Activated CD4-positive, alpha-beta T cell treated with anti-CD3 and anti-CD28 coated beads for 48 hours (primary cell): ENCODE measurements at places on chromosomes 3 and 15.

GRCh38 chr3:160163229-160163878, 61.9 kb upstream of the C3orf80 start:
- DNase-seq: no peak

GRCh38 chr3:159791336-159791735, 197.3 kb upstream of the IL12A start:
- DNase-seq: no peak

DNA sequence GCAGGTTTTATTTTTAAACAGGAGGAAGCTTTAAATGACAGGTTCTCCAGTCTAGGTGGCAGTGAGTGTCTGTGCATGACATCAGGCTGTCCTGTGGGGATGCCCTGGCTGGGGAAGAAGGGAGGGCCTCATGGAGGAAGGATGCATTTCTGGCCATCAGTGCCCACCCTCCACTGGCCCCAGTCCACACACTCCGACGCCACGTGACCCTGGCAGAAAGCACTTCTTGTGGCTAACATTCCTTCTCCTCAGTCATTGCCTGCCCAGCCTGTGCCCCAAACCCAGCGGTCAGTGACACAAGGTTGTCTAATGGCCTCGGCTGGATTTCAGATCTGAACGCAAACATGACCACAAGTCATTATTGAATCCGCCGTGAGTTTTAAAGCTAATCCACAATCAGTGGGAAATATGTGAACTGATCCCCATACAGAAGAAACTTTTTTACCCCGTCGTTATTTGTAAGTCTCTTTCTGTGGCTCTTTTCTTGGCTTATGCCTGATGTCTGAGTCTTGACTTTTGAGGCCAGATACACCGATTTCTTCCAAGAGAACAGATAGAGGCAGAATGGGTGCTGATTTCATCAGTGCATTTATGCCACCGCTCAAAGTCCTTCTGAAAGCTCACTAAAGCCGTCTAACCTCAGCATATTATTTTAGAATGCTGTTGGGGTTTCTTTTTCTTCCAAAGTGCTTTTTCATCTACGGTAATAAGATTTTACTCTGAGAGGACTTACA, 17.3 kb upstream of the LRRK1 start:
- DNase-seq: no peak

- no peak for DNase-seq
Observed at GRCh38 chr3:96319166-96319565, 495.2 kb upstream of the EPHA6 start.

- no peak for DNase-seq
Observed at GRCh38 chr3:68771681-68772080, 160.7 kb downstream of the TAFA4 start.

DNA sequence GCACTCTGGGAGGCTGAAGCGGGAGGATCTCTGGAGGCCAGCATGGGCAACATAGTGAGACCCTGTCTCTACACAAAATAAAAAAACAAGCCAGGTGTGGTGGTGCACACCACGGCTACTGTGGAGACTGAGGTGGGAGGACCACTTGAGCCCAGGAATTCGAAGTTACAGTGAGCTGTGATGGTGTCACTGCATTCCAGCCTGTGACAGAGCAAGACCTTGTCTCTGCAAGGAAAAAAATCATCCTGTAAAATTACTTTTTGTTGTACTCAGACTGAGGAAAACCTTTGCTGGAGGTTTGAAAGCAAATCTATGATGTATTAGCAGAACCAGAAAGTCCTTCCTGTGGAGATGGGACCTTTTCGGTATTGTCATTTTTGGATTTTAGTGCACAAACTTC, 63.3 kb downstream of the ATP1B3 start:
- DNase-seq: no peak

- no peak for DNase-seq
Observed at GRCh38 chr15:70902107-70902506, 9.5 kb downstream of the LRRC49 start.

GRCh38 chr15:77982127-77982490, 95.4 kb downstream of the TBC1D2B start:
- DNase-seq: no peak

DNA sequence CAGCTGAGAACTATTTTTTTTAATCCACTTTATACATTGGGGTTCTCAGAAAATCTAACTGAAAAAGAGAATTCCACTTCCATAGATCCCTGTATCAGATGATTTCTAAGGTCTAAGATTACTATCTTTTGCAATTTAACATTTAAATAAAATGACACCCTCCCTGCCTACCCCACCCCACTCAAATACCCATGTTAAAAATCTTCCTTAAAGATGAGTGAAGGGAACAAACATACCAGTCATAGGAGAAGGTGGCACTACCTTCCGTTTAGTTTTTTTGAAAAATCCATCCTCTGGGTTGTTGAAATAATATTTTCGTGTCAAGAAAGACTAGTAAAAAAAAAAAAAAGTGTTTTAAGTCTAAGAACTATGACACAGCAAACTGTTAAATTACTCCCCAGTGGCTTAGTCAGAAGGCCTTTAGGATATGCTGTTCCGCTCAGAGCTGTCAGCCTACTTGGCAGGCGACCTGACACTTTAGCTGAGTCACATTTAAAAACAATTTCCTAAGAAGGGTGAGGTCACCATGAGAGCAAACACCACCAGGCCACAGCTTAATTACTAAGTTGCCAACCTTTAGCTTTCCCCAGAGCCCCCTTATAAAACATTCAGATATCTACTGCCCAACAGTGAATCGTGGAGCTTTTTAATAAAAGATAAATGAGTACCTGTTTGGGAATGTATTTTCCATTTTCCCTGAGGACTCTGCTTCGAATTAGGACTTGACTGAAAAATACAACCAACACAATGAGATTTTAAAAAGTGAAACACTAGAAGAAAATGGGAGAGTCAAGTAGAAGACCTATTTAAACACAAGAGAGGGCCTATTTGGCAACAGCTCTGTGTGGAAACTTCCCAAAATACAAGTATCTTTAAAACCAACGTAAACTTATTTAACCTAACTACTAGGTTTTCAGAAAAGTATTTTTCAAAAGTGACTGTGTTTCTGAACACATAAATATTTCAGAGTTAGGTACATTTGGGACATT, 9.6 kb downstream of the EMC3 start:
- peak; percentile 60 for DNase-seq

- peak; percentile 66 for DNase-seq
Observed at GRCh38 chr3:5187920-5188418, 462 bp downstream of the EDEM1 start.

DNA sequence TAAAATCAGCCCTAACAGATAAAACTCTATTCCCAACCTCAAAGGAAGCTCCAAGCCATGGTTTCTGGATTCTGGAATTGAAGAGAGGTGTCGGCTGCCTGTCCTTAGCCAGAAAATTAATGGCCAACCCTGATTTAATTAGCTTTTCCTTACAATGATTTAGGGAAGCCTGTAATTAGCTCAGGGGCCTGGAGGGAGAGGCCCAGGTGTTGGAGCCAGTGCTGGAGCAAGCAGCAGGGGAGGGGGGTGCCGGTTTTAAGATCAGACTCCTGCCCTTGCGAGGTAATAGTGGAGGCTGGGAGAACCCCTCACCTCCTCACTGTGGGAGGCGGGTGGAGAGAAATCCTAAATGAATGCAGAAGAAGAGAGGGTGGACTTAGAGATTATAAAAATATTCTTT, 14.7 kb upstream of the ATP2B2 start:
- DNase-seq: no peak

DNA sequence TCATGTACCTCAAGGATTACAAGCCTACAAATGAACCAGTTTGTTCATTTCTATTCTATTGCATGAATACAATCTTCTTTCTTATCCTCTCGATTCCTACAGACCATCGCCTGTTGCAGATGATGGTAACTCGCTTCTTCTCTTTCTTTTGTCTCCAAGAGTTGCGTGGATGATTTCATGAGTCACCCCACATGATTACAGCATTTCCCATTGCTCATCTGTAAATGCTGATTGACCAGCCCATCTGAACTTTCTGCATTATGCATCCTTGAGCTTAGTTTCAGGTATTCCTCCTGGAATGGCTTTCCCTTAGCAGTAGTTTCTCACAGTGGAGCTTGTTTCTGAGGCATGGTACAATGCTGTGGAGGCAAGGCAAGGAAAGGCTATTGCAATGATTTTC, 109.6 kb upstream of the TOPAZ1 start:
- no peak for DNase-seq

DNA sequence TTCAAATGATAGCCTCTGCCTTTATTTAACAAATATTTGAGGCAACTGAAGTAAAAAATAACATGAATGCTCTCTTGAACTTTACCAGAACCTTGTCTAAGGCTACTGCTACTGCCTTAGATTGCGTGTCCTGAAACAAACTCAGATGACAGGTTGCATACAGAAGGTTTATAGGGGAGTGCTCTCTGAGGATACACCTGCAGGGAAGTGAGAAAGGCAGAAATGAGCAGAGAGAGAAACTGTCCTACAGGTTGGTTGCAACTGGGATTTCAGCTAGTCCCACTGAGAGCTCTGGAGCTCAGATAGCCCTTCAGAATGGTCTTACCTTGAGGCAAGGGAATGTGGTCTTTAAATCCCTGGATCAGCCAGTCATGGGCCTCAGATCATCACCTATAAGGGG, 165.5 kb downstream of the IL5RA start:
- DNase-seq: no peak

DNA sequence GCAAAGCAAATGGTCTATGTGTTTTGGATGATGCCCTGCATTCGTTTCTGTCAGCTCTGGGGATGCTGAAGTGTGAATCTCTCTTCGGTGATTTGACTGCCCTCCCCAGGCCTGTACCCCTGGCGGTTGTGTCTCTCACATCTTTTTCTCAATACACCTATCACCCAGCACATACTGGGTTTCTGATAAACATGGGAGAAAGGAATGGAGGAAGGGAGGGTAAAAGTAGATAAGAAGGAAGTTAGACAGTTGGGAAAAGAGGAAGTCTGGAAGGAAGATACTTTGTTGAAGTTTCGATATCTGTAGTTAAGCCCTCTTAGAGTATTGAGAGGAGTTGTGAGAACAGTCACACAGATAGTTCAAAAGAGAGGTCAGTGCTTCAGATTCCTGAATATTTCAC, 35.8 kb upstream of the LRTM1 start:
- no peak for DNase-seq

- no peak for DNase-seq
Observed at GRCh38 chr15:101500865-101501551, 11.5 kb upstream of the PCSK6 start.

DNA sequence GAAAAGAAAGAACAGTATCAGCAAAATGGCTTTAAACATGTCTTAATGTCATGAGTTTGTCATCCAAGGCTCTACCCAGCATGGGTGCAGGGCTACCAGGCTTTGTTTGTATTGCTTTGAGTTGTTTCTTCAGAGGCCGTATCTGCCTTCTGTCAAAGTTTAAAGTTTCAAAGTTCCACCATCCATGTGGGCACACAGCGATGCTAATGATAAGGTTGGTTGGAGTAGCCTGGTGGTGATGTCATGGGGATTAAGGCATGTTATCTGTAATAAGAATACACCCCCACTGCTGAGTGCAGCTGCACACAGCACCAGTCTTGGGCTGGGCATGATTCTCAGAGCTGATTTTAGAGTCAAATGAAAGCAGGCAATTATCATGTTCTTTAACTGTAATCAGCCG, 72.0 kb upstream of the LRTM1 start:
- DNase-seq: no peak

DNA sequence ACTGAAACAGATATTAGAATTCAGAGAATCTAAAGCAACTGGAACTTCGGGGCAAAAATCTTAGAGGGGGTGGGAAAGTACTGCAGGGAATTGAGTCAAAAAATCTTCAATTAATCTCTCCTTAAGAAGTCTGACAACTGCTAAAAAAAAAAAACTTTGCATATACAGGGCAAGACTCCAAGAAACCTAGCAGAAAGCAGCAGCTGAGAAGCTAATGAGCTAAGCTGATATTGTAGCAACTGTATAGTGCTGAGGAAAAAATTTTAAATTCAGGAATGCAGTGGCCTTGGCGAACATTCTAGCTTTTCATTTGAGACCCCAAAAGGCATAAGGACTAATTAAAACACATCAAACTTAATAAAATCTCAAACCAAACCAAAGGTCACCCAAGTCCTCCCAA, 113.6 kb downstream of the SCAPER start:
- no peak for DNase-seq

DNA sequence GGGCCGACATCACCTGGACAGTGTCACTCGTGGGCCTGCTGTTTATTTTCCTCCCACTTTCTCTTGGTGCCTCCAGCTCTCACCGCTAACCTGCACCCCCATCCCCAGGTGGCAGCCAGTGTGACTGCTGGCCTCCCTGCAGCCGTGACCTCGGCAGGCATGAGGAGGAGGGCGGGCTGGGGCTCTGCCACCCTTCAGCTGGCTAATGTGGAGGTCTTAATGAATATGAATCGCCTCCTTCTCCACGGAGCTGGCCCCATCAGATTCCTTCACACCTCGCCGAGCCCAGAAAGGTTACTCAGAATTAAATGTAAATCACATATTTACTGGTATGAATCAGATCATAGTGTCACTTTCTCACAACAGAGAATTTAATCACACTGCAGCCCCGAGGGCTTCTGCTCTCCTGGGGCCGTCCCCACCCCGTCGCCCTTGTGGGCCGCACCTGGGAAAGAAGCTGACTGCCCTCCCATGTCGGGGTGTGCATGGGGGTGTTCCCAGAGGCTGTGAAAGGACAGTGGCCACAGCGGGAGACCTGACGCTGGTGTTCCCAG, 171.1 kb upstream of the TLE3 start:
- peak; percentile 41 for DNase-seq

GRCh38 chr3:58434990-58435389, 1.4 kb upstream of the PDHB start:
- no peak for DNase-seq

DNA sequence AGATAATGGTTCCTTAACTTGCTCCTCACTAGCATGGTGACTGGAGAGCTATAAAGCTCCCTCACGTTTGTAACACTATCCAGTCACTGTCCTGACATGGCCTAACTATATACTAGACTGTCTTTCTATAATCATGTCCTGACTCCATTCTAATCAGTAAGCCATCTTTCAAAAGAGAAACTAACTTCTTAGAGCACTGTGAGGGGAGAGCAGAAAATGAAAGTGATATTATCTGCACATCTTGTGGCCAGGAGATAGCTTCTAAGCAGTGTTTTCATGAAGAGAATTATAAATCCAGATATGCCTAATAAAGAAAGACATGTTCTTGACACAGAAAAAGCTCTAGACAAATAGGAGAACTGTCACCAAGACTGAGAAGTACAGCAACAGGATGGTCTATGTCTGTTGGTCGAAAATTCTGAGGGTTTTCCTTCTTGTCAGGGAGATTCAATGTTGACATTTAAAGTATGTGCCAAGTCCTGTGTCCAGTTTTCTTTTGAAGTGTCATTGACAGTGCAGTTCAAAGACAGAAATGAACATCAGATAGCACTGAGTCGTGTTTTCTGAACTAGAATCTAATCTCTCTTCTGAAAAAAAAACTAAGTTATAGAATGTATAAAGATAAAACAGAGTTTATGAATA, 230.6 kb upstream of the PEX5L start:
- no peak for DNase-seq

DNA sequence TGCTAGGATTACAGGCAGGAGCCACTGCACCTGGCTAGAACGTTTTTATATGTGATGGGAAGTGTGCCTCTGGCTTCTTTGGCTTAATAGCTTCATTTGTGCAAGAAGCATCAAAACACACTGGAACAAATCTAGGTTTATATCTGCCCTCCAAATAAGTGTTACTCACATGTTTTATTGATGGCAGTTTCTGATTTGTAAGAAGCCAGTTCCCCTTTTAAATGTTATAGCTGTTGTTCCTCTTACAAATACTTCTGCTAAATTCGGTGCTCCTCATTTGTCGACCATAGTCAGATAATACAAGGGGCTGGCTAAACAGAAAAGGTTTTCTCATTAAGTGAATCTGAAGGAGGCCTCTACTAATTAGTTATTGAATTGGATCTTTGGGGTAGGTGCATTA, 307.1 kb upstream of the SEMA6D start:
- DNase-seq: no peak

GRCh38 chr3:179450901-179451264, 387 bp downstream of the GNB4 start:
- DNase-seq: no peak

GRCh38 chr3:23549148-23549910, 256.4 kb upstream of the UBE2E1 start:
- no peak for DNase-seq
